Frontal cortex (tissue), 4 donors: ENCODE measurements at places on chromosomes 2 and 18. TPM values are rescaled to one million over a fixed set of nuclear protein-coding genes. Genes with fewer than 3 reads are reported as not detected.

DNA sequence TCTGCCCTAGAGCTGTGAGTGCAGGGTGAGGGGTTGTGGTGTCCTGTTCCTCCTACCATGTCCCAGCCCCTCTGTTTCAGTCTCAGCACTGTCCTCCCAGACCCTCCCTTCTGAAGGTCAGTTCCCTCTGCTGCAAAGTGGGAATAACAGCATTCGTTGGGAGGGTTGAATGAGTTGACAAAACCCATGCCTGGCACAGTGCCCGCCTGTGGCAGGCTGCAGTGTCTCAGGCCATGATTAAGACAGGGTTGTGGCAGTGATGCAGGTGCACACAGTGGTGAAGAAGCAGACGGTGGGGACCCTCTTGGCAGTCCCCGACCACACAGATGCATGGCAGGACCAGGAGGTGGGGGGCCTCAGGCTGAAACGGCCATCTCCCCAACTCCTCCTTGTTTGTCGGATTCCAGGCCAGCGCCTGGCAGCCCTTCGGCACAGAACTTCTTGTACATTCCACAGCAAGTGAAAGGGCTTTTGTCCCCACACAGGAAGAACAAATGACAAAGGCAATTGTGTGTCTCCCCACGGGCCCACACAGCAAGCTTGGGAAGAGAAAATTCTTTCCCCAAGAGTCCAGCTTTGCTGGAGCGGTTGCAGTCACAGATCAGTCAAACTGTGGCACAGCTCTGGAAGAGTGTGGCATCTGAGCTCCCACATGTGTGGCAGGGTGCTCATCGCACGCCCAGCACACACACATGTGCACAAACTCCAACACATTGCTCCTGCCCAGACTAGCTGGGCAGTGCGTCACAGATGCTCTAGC lies 92.0 kb upstream of the MSH2 start:
- DNase-seq, result no peak

MRO gene
- total RNA-seq, result 0.82 TPM

GRCh38 chr2:66822186-66822585 lies 387.3 kb downstream of the MEIS1 start:
- DNase-seq, result no peak

- no peak for DNase-seq
Observed at GRCh38 chr2:237352279-237352845, 61.6 kb downstream of the COL6A3 start.

GRCh38 chr18:48781163-48781987 lies 169.4 kb downstream of the SMAD7 start:
- DNase-seq, result peak; percentile 79
